ENCODE measurements at places on chromosomes 7 and 10.

GRCh38 chr10:24882047-24882698 is 70.2 kb downstream of the PRTFDC1 start:
- DNase-seq = peak; percentile 60

DNA sequence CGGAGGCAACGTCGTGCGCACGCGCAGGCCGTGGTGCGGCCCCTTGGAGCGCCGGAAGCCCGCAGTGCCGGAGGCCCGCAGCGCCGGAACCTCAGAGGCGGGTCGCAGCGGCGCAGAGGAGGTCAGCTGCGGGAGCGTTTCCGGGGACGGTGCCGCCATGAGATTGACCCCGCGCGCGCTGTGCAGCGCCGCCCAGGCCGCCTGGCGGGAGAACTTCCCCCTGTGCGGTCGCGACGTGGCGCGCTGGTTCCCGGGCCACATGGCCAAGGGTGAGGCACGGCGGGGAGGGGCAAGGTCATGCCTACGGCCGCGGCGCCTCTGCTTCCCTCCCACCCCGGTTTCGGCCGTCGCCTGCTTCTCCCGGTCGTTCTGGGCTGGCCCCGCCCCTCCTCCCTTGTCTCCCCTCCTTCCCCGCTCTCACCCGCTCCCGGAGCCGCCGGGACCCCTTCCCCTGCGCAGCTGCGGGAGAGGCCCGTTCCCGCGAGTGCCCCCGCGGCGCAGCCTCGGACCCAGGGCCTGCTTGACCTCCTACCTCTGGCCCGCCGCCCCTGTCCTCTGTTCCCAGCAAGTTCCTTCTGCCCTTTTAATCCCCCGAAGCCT is at the start of gene MTG1:
TSS of gene MTG1 (plus strand) at position 94 of the 600 bp plus-strand sequence. CDS start at position 158, 64 bp downstream.
- DNase-seq = peak; percentile 87

GRCh38 chr7:100407285-100408180 is 21.0 kb downstream of the ZCWPW1 start:
- peak; percentile 81 for DNase-seq

DNA sequence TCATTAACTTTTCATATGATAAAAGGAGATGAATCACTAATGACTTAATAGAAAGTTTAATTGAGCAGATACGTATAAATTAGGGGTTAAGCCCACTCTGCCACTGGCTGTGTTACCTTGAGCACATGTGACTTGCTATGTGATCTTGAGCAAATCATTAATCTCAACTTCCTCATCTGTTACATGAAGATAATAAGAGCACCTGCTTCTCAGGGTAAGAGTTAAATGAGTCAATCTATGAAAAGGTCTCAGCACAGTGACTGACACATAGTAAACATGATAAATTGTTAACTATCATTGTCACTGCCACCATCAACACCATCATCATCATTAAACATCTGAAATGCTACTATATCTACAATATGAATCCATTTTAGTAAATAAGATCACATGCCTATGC is 110.8 kb downstream of the TPK1 start:
- no peak for DNase-seq

DNA sequence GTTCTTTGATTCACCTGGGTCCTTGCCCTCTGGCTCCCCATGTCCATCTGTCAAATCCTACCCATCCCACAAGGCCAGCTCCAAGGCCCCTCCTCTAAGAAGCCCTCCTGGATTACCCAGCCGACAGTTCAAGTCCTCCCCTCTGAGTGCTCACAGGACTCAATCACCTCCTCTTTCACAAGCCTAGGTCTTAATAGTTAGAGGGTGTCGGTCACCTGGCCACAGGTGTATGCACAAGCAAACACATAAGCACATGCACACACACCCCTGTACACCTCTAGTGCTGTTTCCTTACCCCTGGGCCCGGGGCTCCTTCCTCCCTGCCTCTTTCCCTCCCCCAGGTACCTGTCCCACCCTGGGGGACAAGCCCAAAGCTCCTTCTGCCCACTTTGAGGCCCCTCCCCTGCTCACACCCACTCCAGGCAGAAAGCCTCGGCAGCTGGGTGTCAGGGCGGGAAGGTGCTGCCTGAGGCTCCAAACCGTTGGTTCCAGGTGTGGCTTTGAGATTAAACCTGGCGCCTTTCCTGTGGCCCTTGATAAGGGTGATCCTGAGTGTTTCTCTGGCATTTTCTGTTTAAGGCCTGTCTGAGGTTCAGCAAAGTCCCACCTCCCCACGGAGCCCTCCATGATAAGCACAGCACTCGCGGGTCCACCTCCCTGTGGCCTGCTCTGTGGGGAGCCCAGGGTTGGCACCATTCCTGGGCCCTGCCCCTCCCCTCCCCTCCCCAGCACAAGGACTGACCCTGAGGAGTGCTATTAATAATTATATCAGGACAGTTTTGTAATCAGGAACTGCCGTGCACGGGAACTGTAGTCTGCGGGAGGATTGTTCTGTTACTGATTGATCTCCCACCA is 14.6 kb upstream of the AQP1 start:
- no peak for DNase-seq

Measured in IMR-90 (cell line).